ENCODE measurements at places on chromosomes 5 and 9.

DNA sequence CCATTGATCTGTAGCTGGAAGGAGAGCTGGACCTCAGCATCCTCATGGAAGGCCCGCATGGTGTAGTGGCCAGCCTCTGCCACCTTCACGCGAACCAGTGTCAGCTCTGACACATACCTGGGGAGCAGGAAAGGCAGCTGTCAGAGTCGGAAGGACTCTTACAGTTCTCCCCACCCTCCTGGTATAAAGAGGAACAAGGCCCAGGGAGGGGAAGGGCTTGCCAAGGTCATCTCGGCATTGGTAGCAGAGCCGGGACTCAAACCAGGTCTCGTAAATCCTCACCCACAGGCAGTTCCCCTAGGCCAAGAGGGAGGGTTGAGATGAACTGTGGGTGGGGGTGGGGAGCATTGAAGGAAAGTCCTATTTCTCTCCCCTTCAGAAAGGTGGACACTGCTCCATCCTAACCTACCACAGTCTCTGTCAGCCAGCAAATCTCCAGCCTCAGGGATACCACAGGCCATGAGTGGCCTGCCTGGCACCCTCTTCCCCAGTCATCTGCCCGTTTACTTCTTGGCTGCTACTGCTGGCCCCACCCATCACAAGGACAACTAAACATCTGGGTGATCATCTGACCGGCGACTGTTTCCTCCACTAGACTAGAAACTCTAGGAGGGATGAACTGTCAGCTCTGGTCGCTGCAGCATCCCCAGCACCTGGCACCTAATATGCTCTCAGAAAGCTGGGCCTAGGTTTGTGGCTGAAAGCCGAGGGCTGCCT is 23.5 kb downstream of the PDGFRB start:
- DNase-seq: no peak

DNA sequence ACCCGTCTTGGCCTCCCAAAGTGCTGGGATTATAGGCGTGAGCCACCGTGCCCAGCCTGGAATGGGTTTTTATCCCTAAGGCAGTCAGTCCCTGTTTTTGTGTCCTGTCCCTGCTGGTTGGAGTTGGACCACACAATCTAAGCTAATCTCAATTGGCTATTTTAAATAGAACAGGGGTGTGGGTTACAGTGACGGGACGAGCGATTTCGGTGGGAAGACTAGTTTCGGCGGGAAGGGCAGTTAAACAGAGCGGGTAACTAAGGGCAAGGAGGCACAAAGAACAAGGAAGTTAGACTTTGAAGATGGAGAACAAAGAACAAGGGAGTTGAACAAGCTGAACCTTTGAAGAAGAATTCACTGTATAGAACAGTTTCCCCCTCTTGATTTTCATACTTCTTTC is 1.4 kb downstream of the GTF3C5 start:
- no peak for DNase-seq

- no peak for DNase-seq
Observed at GRCh38 chr5:141934099-141934844, 10.6 kb downstream of the DELE1 start.

- no peak for DNase-seq
Observed at GRCh38 chr5:138467711-138468132, 2.4 kb downstream of the EGR1 start.

- no peak for DNase-seq
Observed at GRCh38 chr5:30034870-30035269, 1158.6 kb upstream of the CDH6 start.

- DNase-seq: no peak
Observed at GRCh38 chr5:85576666-85577065, 1041.1 kb upstream of the COX7C start.

- no peak for DNase-seq
Observed at GRCh38 chr9:636931-637591, 204.4 kb upstream of the DMRT1 start.

DNA sequence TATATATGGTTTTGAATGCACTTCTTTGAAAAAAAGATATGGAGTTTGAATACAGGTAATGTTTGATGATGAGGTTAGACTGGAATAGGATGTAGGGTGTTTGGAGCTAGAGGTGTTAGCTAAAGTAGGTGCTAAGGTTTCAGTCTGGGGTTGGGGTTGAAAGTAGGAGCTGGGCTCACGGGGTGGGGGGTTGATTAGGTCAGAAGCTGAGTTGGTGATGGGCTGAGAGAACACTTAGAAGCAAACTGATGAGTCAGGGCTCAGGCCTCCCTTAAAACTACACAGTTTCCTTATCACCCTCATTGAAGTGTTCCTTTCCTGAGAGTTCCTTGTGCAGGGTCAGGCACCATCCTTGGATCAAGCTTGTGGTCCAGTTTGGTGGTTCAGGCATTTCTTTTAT is 308.8 kb upstream of the ADAMTS16 start:
- DNase-seq: no peak

DNA sequence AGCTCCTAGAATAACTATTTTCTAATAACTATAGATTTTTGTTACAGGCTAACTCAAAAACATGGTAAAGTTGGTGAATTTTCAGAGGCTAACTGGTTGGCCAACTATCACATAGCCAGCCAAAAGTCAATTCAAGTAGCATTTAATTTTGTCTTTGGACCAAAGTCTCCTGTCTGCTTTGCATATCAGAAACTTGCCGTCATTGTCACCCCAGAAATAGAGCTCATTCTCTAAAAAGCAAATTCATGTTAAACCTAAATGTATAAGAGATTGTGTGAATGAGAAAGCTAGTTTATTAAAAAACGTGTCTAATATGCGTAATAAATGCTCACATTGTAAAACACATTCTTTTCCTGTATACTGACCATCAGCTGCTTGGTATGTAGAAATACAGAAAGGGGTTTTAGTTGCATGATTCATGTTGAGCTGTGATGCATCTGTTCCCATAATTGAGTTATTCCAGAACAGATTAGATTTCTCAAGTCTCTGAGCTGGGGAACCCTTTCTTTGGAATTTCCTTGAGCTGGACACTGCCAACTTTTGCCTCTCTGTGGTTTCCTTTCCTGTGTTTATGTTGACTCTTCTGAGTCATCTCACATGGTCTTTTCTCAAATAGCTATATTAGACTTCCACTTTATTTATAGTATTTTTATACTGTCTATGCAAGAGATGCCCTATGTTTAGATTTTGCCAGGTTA is 7.3 kb downstream of the SRFBP1 start:
- no peak for DNase-seq

DNA sequence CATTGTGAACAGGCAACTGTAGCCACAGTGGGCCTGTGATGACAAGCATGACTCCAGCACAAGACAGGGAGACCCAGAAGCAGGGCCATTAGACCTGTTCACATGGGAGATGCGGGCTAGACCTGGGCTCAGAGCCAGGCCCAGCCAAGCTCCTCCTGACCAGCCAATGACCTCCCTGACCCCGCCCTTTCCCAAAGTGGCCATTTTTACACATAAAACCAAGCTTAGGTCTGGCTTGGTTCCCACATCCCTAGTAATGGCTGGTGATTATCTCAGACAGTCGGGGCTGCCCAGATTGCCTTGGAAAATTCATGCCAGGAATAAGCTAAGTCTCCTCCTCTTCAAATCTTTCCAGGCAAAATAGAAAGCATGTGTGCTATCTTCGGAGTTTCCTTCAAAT is 94.1 kb downstream of the FRMD3 start:
- no peak for DNase-seq

DNA sequence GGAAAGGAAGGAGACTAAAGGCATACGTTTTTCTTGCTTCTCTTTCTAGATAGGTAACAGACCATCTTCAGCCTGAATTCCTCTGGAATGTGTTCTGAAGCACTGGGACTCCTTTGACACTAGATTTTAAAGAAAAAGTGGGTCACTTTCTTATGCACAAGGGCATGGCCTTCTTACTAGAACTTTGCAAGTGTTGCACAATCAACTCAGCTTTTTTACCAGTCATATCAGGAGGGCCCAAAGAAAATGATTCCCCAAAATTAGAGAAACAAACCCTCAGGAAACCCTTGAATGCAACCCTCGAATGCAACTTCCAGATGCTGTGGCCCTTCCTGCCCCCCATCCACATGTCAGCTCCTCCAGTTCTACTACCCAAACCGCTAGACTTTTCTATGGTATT is 93.9 kb downstream of the YTHDC2 start:
- DNase-seq: no peak

All from T follicular helper cell (primary cell).